ENCODE measurements at places on chromosomes 1 and 21.
A peak's percentile ranks its signal among the peaks of the same experiment; 100 is the strongest.

- DNase-seq, result peak; percentile 25
Measured at GRCh38 chr1:36673202-36673601, 190.5 kb upstream of the CSF3R start.

GRCh38 chr1:14138687-14139086, 438.7 kb downstream of the PRDM2 start:
- no peak for DNase-seq

DNA sequence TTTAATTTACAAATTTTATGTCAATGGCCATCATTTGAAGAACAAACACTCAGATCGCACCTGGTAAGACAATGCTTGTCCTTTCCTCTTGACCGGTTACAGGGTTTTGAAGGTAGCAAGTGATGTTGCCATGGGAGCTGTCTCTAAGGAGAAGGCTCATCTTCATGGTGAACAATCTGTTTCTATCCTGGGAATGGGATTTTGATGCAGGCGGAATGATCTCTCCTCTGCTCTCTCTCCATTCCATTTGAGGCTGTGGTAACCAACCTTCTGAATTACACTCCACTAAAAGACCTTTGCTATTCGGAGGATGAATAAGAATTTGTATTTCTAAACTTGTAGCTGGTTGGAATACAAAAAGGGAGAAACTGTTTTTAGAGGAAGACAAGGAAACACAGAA, 57.9 kb upstream of the SLC5A9 start:
- DNase-seq, result no peak

GRCh38 chr1:20478057-20478635, 7.9 kb downstream of the CAMK2N1 start:
- DNase-seq, result no peak

GRCh38 chr1:42731585-42731984, 8.5 kb downstream of the CLDN19 start:
- DNase-seq, result no peak

DNA sequence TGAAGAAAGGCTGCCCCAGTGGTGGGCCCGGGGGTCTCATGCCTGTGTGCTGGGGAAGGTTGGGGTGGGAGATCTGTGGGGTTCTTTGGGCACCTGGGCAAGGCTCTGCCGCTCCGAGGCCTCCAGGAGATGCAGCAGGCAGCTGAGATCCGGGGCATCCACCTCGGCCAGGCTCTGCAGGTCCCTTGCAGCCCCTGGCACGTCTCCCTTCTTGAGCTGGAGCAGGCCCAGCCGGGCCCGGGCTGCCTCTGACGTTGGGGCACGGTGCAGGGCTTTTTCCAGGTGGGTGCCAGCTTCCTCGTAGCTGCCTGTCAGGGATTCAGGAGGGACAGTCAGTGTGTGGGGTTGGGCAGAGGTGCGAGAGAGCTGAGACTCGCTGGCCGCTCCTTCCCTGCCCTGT, 11.4 kb upstream of the MMEL1 start:
- DNase-seq, result no peak

DNA sequence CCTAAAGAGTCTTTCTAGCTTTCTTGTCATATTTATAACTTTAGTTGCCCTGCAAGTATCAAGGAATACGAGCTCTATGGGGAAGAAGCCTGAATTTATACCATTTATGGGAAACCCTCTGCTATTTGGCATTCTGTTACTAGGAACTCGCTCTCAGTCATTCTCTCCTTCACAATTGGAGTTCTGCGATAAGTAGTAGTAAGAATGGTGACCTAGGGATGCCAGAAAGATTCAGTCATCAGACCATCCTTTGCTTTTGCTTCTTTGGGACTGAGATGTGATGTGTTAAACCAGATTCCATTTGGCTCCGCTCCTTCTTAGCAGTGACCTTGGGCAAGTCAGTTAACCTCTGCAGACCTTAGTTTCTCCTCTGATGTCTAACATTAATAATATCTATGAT, 256.5 kb downstream of the FGGY start:
- DNase-seq, result no peak

DNA sequence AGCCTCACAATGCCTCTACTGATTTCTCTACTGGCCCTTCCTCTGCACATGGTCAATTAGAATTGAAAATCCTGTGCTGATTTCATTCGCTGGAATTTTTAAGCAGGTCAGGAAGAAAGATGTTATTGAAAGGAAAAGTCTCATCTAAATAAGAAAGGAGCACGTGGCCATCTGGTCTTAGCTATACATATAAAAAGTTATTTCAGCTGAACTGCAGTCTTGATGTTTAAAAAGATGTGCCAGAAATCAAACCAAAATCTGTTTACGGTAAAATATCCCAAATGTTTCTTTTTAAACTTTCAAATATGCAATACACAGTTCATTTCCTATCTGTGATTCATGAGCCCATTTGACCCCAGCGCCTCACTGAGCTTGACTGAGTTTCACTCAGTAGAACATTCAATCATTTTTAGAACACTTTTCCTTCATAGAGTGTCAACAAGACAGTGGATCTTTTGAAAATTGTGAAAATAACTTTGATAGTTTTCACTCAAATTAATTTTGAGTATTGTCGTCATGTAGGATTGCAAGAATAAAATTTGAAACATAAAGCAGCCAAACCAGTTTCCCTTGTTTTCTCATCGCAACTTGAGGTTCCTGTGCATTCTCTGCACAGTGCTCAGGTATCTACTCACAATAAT, 293.6 kb downstream of the PTPRC start:
- DNase-seq, result peak; percentile 16

GRCh38 chr1:31961536-31961935, 23.4 kb upstream of the PTP4A2 start:
- no peak for DNase-seq

GRCh38 chr1:79859212-79859948, 852.9 kb upstream of the ADGRL4 start:
- no peak for DNase-seq
